Activated T-helper 1 cell treated with anti-CD3 and anti-CD28 coated beads, Interleukin-12 subunit alpha, Interleukin-12 subunit beta, Interleukin-2, Interleukin-4 antibody, amounts not matched to agents 30 ng/mL and 10 ng/mL and 1 ng/mL, durations not matched to agents 14 hours and 24 hours and 36 hours (primary cell): ENCODE measurements at places on chromosomes 4 and X.

DNA sequence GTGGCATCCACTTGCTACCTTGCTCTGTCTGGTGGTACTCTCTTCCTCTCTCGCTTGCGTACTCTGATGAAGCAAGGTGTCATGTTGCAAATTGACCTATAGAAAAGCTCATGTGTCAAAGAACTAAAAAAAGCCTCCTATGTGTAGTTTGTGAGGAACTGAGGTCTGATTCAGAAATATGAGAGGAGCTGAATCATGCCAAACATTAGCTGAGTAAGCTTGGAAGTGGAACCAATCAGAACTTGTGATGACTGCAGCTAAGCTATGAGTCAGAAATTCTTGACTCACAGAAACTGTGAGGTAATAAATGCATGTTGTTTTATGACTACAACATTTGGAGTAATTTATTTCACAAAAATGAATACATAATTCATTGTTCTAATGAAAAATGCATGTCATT lies 2138.8 kb downstream of the PCDH7 start:
- DNase-seq = no peak

DNA sequence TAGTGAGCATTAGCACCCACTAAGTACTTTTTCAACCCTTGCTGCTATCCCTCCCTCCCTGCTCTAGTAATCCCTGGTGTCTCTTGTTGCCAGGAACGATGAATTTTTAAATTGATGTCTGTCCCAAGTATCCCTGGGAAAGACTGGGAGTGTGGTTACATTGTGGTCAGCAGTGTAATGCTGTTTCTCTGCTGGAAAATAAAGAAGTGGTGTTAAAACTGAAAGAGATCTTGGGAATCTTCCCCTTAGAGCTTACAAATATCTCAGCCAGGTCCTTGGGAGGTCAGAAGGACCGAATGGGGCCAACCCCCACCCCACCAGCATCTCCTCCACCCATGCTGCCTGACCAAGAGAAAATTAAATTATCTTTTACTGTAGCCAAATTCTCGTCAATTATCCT lies 174.5 kb upstream of the MXRA5 start:
- DNase-seq = no peak

DNA sequence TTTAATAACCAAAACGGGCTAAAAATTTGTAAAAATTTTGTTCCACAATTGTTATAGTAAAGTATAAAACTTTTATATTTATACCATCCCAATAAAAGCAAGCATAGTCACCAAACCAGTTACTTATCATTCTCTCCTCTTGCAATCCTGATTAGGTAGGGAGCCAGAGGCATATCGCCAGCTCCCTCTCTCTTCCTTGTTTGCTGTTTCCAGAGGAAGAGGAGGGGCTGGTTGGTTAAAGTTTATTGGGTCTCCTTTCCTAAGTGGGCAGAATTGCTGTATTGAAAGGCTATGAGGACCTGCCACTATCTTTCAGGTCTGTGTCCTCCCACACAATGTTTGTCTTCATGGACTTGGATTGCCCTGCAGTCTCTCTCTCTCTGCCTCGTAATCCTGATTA lies 29.6 kb upstream of the BBS12 start:
- no peak for DNase-seq

- DNase-seq = peak; percentile 4
These were observed 763.0 kb downstream of the DMD start for GRCh38 chrX:32448320-32448719.

DNA sequence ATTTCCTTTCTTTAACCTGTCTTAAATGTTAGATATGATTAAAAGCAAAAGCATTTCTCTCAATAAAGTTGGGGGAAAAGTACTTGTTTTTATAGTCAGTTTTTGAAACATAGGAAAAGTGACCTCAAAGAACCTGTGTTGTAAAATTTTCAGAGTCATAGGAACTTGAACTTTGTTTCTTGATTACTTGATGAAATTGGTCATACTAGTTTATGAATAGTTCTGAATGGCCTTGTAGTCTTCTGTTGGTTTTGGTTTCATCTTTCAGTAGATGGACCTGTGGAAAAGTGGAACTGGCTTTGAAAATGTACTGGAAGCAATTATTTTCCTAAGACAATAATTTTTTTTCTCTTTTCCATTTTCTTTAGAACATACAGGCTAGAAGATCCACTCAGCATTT lies 222.2 kb upstream of the NUDT6 start:
- DNase-seq = no peak

DNA sequence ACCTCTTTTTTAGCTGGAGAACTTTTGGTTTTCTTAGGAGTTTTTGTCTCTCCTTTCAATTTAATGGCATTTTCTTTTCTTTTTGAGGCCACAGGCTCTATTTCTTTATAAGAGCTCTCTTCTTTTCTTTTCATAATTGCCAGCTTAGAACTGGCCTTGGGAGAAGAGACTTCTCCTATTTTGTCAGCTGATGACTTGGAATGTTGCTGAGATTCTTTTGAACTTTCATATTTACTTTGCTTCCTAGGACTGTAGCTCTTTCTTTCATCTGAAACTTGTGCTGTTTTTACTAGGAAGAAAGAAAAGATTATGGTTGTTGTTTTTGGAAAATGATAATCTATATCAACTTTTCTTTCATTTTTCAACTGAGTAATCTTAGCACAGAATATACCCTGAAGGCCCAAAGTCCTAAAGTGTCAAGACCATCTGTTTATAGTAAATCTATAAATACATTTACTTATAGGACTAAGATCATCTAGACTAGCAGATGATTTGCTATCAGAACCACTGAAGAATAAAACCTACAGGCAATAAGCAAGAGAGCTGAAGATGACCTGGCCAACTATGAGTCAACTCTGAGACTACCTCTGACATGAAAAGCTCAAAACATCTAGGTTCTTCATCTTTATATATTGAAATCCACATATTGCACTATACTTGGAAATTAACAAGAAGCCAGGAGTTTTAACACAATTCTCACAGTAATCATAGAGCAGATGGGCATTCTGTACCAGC lies 45.6 kb downstream of the RFC1 start:
- DNase-seq = no peak

DNA sequence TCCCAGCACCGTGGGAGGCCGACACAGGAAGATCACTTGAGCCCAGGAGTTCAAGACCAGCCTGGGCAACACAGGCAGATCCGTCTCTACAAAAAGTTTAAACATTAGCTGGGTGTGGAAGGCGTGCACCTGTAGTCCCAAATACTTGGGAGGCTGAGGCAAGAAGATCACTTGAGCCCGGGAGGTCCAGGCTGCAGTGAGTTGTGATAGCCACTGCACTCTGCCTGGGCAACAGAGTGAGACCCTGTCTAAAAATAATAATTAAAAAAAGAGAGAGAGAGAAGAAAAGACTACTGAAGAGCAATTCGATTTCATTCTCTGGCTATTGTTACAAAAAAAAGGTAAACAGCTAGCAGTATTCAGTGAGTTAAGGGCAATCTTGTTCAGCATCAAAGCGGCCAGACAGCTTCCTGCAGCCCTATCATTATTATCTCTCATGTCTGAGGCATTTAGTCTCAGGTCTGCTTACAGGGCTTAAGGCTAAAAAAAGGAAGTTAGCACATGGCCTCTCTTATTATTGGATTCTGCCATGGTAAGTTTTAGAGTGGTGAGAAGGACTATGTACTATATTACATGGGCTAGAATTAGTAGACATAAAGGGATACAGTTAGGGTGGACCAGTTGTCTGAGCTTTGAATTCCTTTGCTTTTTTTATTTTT lies 37.9 kb downstream of the ARHGEF6 start:
- no peak for DNase-seq

GRCh38 chr4:143338313-143338712 lies 1.6 kb downstream of the GAB1 start:
- DNase-seq = no peak

GRCh38 chrX:8586953-8587352 lies 122.3 kb downstream of the VCX3B start:
- DNase-seq = no peak

DNA sequence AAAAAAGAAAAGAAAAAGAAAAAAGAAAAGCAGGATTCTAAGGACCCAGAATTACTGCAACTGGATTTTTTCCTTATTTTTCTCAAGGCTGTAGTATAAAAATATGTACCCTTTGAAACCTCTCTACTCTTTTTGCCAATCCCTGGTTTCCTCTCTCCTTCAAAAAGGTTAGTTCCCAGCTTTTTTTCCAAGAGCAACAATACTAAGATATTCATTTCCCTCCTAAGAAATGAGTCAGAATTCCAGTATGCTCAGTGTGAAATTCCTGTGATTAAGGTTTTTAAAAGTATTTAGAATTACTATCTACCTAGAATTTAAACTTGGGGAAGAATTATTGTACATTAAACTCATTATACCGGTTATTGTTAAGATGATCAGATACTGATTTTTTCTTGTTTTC lies 22.0 kb downstream of the SMIM14 start:
- no peak for DNase-seq

GRCh38 chrX:139200793-139201192 lies 329.7 kb upstream of the F9 start:
- no peak for DNase-seq
